ENCODE measurements at places on chromosomes 16 and 17.
A peak's percentile ranks its signal among the peaks of the same experiment; 100 is the strongest.

GRCh38 chr17:50155115-50155819 lies 4.8 kb upstream of the PPP1R9B start:
- DNase-seq: no peak

DNA sequence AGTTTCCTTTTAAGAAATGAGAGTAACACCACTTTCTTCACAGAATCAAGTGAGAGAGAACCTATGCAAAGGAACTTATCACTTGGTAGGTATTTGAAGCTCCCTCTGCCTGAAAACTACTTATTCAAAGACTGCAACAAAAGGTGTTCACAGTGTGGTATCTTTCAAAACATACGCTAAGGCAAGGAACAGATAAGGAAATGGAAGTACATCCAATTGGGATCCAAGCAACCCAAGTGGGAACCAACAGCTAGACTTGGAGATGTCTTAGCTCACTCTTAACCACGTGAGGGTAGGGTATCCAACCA lies 431 bp upstream of the PPM1E start:
- DNase-seq: no peak

DNA sequence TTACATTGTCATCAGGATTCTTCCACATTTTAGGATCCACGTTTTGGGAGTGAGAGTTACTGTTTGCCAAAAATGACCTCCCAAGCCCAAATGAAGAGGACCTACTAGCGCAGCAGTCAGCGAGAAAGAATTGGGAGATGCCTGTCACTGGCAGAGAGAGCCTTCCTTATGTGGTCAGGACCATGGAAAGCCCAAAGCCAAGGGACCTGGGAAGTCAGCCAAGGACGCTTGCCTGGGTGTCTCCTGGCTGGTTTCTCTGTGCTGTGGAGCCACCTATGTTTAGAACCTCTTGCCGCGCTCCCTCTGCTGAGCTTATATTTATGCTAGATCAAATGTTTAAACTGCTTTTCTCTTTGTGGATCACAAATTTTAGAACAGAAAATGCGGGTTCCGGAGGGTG lies 24.9 kb upstream of the RHBDL3 start:
- DNase-seq: no peak

GRCh38 chr17:34312080-34312479 lies 7.2 kb upstream of the CCL8 start:
- no peak for DNase-seq

GRCh38 chr16:65700596-65700995 lies 578.7 kb upstream of the CDH11 start:
- no peak for DNase-seq

- no peak for DNase-seq
These were observed 2.8 kb downstream of the RECQL5 start for GRCh38 chr17:75664099-75664549.

DNA sequence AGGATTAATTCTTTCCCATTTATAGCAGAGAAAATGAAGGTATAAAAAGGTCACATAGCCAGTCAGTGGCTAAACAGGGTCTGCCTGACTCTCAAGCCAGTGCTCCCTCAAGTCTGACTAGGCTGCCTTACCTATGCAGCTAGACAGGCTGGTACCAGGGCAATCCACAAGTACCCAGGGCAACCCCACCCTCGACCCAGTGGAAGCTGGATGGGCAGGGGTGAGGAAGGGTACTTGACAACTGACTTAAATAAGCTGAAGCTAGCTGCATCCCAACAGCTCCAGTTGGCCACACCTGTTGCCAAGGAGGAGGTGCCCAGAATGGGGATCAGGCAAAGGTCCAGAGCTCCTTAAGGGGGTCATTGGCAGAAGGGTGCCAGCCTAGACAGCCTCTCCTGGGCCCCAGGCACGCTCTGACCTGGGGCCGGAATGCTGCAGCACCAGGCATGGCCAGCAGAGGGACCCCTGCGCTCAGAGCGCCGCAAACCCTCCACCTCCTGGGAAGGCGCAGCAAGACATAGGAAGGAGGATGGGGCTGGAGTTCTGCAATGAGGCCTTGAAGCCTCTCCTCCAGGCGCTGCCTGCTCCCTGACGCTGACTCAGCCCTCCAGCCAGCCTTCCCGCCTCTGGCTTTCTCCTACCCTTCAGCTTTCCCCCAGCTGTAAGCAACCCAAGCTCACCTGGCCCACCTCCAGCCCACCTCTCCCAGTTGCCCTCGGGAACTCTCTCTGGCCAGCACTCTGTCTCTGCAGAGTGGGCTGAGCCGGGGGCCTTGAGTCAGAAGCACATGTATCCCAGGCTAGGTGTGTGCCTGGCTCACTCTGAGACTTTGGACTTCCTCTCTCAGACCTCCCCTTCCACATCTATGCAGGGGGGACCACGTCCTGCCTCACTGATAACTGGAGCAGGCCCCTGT lies 28.8 kb downstream of the MPP2 start:
- DNase-seq: peak; percentile 34

DNA sequence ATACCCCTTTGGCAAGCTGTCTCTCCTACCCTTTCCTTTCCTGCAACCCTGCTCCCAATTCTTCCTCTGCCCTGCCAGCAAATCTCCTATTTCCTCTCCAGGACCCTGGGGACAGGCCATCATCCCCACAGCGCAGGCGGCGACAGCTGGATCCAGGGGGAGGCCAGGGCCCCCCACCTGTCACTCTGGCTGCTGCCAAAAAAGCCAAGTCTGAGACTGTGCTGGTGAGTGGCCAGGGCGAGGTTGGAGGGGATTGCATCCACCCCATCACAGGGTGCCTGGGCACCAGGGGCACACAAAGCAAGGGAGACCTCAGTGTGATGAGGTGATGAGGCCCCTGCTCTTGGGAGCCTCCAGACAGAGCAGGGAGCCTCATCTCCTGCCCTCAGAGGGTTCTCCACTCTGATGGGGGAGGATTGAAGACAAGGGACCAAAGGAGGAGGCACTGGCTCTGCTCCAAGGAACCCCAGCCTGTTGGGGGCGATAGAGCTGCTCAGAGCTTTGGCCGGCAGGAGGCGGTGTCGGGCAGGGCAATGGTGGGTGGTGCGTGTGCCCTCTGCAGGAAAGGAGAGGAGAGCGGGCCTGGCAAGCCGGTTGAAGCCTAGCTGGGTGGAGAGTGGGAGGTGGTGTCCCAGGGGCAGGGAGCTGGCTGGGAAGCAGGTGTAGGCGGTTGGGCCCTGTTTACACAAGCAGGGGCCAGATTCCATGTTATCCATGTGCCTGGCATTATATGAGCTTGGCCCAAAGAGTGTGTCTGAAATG lies 15.6 kb upstream of the PDK2 start:
- DNase-seq: no peak

GRCh38 chr16:80997964-80998620 lies 8.6 kb downstream of the CMC2 start:
- DNase-seq: no peak

- DNase-seq: no peak
These were observed 253.3 kb downstream of the SOX9 start for GRCh38 chr17:72373910-72374741.

- no peak for DNase-seq
These were observed 80.0 kb downstream of the KLHDC4 start for GRCh38 chr16:87685766-87686165.

GRCh38 chr16:27179500-27180072 lies 23.7 kb upstream of the KDM8 start:
- DNase-seq: peak; percentile 91

GRCh38 chr16:8847623-8848022 lies 21.2 kb downstream of the CARHSP1 start:
- DNase-seq: no peak

GRCh38 chr16:2196162-2196980 lies at the start of gene CASKIN1:
Gene CASKIN1 (minus strand): TSS chr16:2196605. CDS start chr16:2196432, 173 bp downstream.
- DNase-seq: no peak

- peak; percentile 85 for DNase-seq
These were observed 9.0 kb upstream of the KCTD5 start for GRCh38 chr16:2673066-2673999.

DNA sequence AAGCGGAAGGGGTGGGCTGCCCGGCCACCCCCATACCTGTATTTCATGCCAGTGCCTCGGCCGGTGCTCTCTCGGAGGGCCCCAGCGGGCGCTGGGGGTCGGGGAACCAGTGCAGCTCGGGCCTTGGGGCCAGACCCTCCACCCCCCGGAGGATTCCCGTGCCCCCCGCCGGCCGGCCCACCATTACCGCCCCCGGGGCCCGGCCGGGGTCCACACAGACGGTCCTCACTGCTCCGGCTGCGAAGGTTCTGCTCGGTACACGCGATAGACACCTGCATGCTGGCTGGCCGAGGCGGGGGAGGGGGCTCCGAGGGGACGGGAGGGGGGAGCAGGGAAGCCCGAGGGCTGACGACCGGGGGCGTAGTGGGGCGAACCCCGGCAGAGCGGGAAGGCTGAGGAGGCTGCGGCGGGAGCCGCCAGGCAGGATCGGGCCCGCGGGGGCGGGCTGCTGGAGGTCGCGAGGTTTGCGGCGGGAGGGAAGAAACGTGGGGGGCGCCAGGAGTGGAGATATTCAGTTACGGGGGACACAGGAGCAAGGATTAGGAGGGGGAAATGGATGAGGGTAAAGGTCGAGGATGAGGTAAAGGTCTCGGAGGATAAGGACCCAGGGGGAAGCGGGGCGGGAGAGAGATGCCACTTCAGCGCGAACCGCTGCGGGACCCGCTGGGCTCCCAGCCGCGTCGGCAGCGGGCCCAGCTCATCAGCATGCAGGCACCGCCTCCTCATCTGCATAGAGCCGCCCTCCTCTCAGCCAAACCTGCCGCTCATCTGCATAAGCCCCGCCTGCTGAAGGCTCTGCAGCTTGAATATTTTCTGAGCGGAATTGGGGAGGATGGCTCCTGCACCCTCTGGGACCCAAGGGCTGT lies at the start of gene KCNAB3:
Gene KCNAB3 (minus strand): TSS at position 699 of the 866 bp plus-strand sequence. CDS start 421 bp downstream, at position 278.
- DNase-seq: no peak

Measured in tibial nerve (tissue), 4 donors.